PC-3 (cell line): ENCODE measurements at places on chromosomes 16 and 17.

GRCh38 chr16:83923581-83924365 is 24.9 kb downstream of the MLYCD start:
- no peak overlapping the region for H3K4me3 ChIP-seq
- H3K4me1 ChIP-seq, result peaks cover 10% of the 10 kb centered on the region
- no peak for DNase-seq
- no peak overlapping the region for H3K27ac ChIP-seq
- H3K27me3 ChIP-seq, result no peaks in the 10 kb centered on the region

GRCh38 chr16:71464231-71464630 is 2.2 kb upstream of the ZNF23 start:
- H3K4me3 ChIP-seq, result no peak overlapping the region
- H3K36me3 ChIP-seq, result no peaks in the 10 kb centered on the region

GRCh38 chr17:82400830-82401229 is 17.3 kb upstream of the HEXD start:
- no peak overlapping the region for H3K27ac ChIP-seq
- H3K4me1 ChIP-seq, result no peaks in the 10 kb centered on the region
- H3K4me3 ChIP-seq, result no peak overlapping the region

- no peak for DNase-seq
- peaks cover 11% of the 10 kb centered on the region; the same call in 1 of the 2 replicates for H3K4me1 ChIP-seq
- H3K4me3 ChIP-seq, result no peak overlapping the region
- H3K36me3 ChIP-seq, result peaks cover 4% of the 10 kb centered on the region; the same call in 1 of the 2 replicates
- no peaks in the 10 kb centered on the region for H3K27me3 ChIP-seq
Observed at GRCh38 chr17:76491271-76492122, 9.7 kb downstream of the RHBDF2 start.

GRCh38 chr16:27811881-27812280 is 251.6 kb downstream of the GSG1L start:
- DNase-seq, result no peak
- H3K27ac ChIP-seq, result no peak overlapping the region
- no peaks in the 10 kb centered on the region for H3K36me3 ChIP-seq
- no peak overlapping the region for H3K4me3 ChIP-seq

DNA sequence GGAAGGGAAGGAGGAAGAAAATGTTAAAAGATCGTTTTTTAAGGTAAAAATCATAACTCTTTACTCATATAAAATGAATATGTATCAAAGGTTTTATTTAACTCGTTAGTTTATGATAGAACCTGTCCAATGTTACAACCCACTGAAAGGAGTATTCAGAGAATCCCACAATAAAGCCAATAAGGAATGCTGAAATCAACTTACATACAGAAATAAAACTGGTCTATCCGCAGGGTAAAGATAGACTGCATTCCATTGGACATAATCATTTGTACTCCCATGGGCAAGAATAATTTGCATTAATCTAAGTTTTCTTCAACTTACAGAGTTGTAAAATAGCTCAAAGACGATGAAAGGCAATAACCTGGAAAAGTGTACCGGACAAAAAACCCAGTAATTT is 17.9 kb upstream of the BEAN1 start:
- H3K4me1 ChIP-seq, result peaks cover 27% of the 10 kb centered on the region
- H3K27me3 ChIP-seq, result no peaks in the 10 kb centered on the region
- peaks cover 8% of the 10 kb centered on the region; the same call in 1 of the 2 replicates for H3K36me3 ChIP-seq
- DNase-seq, result peak; percentile 73
- H3K4me3 ChIP-seq, result peak overlapping the region; percentile 57

- peaks cover 7% of the 10 kb centered on the region for H3K4me1 ChIP-seq
- no peak for DNase-seq
- no peaks in the 10 kb centered on the region for H3K36me3 ChIP-seq
- no peak overlapping the region for H3K27ac ChIP-seq
Observed at GRCh38 chr16:84207879-84208278, 16.9 kb downstream of the ADAD2 start.

DNA sequence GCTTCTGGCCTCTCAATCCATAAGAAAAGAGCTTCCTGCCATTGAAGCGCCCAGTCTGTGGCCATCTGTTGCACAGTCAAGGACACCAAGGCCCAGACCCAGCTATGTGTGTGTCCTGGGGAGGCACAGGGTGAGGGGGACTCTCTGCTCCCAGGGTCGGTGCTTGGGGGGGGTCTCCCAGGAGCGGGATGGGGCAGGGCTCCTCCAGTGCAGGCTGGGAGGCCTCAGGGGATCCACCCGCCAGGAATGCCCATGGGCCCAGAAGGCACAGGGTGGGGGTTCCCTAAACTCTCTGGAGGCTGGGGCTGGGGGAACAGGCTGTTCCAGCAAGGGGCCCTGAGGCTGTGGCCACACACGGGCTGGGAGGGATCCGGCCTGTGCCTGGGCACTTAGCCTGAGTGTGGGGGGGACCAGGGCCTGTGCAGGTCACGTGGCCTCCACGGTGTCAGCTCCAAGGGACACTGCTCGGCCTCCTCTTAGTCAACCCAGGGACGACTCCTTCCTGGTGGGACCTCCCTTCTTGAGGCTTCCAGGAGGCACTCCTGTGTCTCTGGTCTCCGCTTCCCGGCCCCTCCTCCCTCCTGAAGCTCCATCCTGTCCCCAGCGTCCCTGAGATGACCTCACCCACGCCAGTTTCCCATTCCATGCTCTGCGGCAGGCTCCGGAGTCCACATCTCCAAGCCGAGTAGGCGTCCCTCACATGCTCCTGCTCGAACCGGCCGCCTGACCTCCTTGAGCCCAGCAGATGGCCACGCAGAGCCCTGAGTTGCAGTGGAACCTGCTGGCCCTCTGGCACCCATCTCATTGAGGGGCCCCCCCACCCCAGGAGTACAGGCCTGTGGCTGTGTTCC is 23.1 kb upstream of the BAHCC1 start:
- no peaks in the 10 kb centered on the region for H3K4me1 ChIP-seq
- no peaks in the 10 kb centered on the region for H3K36me3 ChIP-seq
- H3K27me3 ChIP-seq, result no peaks in the 10 kb centered on the region
- no peak overlapping the region for H3K4me3 ChIP-seq
- peak; percentile 39 for DNase-seq

GRCh38 chr17:10217916-10218315 is 19.5 kb upstream of the GAS7 start:
- no peak overlapping the region for H3K27ac ChIP-seq
- peaks cover 4% of the 10 kb centered on the region; the same call in 1 of the 2 replicates for H3K27me3 ChIP-seq
- H3K4me3 ChIP-seq, result no peak overlapping the region
- DNase-seq, result no peak

GRCh38 chr17:45965812-45966211 is 33.2 kb upstream of the STH start:
- no peak overlapping the region for H3K4me3 ChIP-seq
- no peak overlapping the region for H3K27ac ChIP-seq
- H3K36me3 ChIP-seq, result no peaks in the 10 kb centered on the region
- H3K27me3 ChIP-seq, result peaks cover 22% of the 10 kb centered on the region

- no peaks in the 10 kb centered on the region for H3K27me3 ChIP-seq
- no peak for DNase-seq
- no peaks in the 10 kb centered on the region for H3K36me3 ChIP-seq
Observed at GRCh38 chr16:67326472-67327309, at the start of the genes KCTD19 and LRRC36. TSS of gene KCTD19 (minus strand) at chr16:67326741. CDS start at chr16:67326707, 34 bp downstream. TSS of gene LRRC36 (plus strand) at chr16:67326815. CDS start at chr16:67326863, 48 bp downstream.

- peaks cover 7% of the 10 kb centered on the region; the same call in 1 of the 2 replicates for H3K27me3 ChIP-seq
- H3K4me3 ChIP-seq, result no peak overlapping the region
- H3K36me3 ChIP-seq, result no peaks in the 10 kb centered on the region
- no peak overlapping the region for H3K27ac ChIP-seq
- no peaks in the 10 kb centered on the region for H3K4me1 ChIP-seq
Observed at GRCh38 chr16:82504836-82505235, 121.9 kb upstream of the CDH13 start.

DNA sequence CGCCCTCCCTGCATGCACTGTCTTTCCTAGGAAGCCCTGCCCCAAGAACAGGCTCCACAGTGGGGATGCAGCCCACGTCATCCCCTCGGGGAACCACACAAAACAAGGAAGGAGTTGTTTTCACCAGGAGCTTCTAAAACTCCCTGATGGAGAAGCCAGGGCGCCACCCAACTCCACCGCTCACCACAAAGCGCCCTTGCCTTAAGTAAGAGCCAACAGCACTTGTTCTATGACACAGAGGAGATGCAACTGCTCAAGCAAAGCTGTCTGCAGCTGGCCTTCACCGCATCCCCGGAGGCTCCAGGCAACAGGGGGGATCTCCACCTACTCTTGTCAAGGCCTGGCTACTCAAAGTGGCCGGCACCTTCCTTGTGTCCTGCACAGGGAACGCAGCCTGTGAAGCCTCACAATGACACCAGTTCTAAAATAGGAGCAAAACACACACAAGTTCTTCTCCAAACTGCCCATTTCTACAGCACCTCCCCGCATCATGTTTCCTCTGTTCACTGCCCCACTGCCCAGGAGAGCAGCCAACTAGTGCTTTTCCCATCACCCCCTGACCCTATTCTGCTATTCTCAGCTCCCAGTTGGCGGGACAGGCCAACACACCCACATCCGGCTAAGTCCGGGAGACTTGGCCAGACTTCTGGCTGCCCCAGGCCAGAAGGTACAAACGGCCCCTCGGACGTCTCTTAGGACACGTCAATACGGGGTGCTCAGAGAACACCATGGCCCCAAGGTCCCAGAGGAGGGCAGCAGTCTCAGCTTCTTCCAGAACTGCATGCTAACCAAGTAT is 24.2 kb downstream of the MPG start:
- no peaks in the 10 kb centered on the region for H3K27me3 ChIP-seq
- no peak for DNase-seq
- H3K4me3 ChIP-seq, result no peak overlapping the region

GRCh38 chr16:12655537-12655936 is 148.2 kb downstream of the CPPED1 start:
- no peak overlapping the region for H3K27ac ChIP-seq
- no peak overlapping the region for H3K4me3 ChIP-seq
- DNase-seq, result no peak
- no peaks in the 10 kb centered on the region; the same call in none of the 2 replicates for H3K27me3 ChIP-seq

GRCh38 chr17:40355123-40355803 is 9.3 kb downstream of the GJD3 start:
- no peaks in the 10 kb centered on the region for H3K4me1 ChIP-seq
- H3K27ac ChIP-seq, result no peak overlapping the region
- DNase-seq, result peak; percentile 45
- H3K4me3 ChIP-seq, result no peak overlapping the region
- peaks cover 2% of the 10 kb centered on the region; the same call in 1 of the 2 replicates for H3K36me3 ChIP-seq
- H3K27me3 ChIP-seq, result no peaks in the 10 kb centered on the region

GRCh38 chr17:14791221-14791620 is 473.9 kb downstream of the PMP22 start:
- no peak overlapping the region for H3K27ac ChIP-seq
- no peak overlapping the region for H3K4me3 ChIP-seq
- no peaks in the 10 kb centered on the region for H3K4me1 ChIP-seq
- DNase-seq, result no peak

GRCh38 chr17:54015734-54016133 is 193.0 kb downstream of the KIF2B start:
- no peaks in the 10 kb centered on the region for H3K4me1 ChIP-seq
- H3K36me3 ChIP-seq, result no peaks in the 10 kb centered on the region
- no peak overlapping the region for H3K4me3 ChIP-seq
- H3K27me3 ChIP-seq, result no peaks in the 10 kb centered on the region
- DNase-seq, result no peak
- no peak overlapping the region for H3K27ac ChIP-seq

GRCh38 chr17:40437095-40437732 is 6.0 kb upstream of the IGFBP4 start:
- DNase-seq, result no peak
- no peaks in the 10 kb centered on the region for H3K27me3 ChIP-seq
- no peak overlapping the region for H3K27ac ChIP-seq
- no peak overlapping the region for H3K4me3 ChIP-seq
- H3K36me3 ChIP-seq, result no peaks in the 10 kb centered on the region

DNA sequence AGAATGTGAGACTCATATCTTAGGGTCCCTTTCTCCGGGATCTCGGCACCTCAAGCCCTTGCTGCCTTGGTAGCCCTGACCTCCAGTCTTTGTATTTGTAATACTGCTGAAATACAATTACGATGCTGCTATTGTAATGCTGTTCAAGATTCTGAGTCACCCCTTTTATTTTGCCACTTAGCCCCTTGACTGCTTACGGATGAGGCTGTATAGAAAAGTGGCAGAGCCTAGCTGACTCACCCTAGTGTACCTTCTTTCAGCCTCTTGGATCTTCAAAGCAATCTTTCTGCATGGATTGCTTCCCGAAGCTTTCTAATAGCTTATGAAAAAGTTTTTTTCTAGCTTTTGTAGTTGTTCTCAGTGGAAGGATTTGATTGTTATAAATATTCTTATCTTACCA is 187.9 kb downstream of the KCNJ2 start:
- H3K27me3 ChIP-seq, result peaks cover 3% of the 10 kb centered on the region; the same call in 1 of the 2 replicates
- H3K4me1 ChIP-seq, result no peaks in the 10 kb centered on the region
- no peak overlapping the region for H3K4me3 ChIP-seq
- no peak overlapping the region for H3K27ac ChIP-seq

DNA sequence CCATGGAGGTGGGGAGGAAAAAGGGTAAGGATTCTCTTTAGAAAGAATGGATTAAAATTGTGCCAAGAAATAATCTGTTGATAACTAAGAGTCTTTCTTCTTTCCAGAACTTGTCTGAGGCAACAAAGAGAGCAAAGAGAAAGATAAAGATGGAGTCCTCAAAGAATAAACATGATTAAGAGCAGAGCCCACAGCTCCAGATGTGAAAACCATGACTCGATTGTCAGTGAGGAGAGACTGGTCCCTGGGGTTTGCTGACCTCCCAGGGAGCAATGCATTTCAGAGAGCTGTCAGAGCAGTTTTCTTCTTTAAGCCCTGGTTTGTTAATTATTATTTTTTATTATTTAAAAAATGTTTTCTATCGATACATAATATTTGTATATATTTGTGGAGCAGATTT is 74.6 kb downstream of the TMEM100 start:
- H3K27me3 ChIP-seq, result peaks cover 80% of the 10 kb centered on the region
- no peak for DNase-seq
- no peak overlapping the region for H3K27ac ChIP-seq
- H3K4me1 ChIP-seq, result no peaks in the 10 kb centered on the region
- no peak overlapping the region for H3K4me3 ChIP-seq

DNA sequence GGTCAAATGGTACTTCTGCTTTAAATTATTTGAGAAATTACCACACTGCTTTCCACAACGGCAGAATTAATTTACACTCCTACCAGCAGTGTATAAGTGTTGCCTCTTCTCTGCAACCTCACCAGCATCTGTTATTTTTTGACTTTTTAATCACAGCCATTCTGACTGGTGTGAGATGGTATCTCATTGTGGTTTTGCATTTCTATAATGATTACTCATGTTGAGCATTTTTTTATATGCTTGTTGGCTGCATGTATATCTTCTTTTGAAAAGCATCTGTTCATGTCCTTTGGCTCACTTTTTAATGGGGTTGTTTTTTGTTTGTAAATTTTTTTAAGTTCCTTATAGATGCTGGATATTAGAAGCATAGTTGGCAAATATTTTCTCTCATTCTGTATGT is 446.7 kb downstream of the PMP22 start:
- H3K4me3 ChIP-seq, result no peak overlapping the region
- no peaks in the 10 kb centered on the region for H3K36me3 ChIP-seq
- DNase-seq, result peak; percentile 16
- H3K27me3 ChIP-seq, result peaks cover 5% of the 10 kb centered on the region; the same call in 1 of the 2 replicates
- H3K27ac ChIP-seq, result no peak overlapping the region
- no peaks in the 10 kb centered on the region for H3K4me1 ChIP-seq

- no peak overlapping the region for H3K4me3 ChIP-seq
- no peak overlapping the region for H3K27ac ChIP-seq
- H3K4me1 ChIP-seq, result no peaks in the 10 kb centered on the region
- no peaks in the 10 kb centered on the region for H3K36me3 ChIP-seq
Observed at GRCh38 chr16:58940609-58941008, 206.5 kb upstream of the GOT2 start.
